ENCODE measurements at places on chromosomes 12 and 14.

DNA sequence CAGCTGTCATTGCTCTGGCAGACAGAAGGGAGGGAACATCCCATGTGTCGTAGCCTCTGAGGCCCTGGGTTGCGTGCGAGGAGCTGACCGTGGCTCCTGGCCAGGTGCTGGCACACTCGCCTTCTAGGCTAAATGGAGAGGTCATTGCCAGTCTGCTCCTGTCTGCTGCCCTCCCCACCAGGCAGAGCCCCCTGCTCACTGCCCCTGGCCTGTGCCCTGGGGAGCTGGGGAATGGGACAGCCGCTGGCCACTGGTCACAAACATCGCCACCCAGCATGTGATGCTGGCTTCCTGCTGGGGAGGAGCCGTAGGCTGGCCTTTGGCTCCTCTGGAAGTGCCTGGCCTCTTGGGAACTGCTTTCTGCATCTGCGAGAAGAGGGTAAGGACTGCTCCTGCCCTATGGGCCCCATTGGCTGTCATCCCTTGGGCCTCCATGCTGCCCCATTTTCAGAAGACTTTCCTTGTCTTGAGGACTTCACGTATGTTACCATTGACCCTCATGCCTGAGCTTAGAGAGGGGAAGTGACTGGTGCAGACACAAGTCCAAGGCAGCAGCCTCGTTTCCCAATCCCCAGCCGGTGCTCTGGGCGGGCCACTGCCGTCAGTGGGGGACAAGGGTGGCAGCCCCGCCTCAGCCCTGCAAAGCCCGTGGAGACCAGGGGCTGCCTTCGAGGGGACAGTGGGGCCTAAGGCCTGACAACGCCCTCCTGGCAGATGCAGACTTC is 2.0 kb upstream of the TNFAIP2 start:
- DNase-seq = no peak

DNA sequence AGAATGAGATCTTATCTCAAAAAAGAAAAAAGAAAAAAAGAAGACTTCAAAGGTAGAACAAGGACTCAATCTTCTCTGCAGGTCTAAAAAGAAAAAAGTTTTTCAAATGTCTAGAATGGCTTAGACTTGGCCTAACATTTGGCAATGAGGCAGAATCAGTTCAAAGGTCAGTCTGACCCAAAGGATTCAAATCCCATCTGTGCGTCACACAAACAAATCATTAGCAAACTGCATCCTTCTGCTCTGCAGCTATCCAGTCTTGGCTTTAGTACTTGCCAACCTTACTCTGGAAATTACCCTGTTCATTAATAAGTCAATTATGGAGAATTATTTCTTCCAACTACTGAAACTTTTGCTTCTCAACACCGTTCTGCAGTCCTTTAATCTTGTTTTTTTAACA is 3.1 kb downstream of the YAF2 start:
- no peak for DNase-seq

- DNase-seq = no peak
Measured at GRCh38 chr12:120719496-120720233, 6.0 kb upstream of the ACADS start.

DNA sequence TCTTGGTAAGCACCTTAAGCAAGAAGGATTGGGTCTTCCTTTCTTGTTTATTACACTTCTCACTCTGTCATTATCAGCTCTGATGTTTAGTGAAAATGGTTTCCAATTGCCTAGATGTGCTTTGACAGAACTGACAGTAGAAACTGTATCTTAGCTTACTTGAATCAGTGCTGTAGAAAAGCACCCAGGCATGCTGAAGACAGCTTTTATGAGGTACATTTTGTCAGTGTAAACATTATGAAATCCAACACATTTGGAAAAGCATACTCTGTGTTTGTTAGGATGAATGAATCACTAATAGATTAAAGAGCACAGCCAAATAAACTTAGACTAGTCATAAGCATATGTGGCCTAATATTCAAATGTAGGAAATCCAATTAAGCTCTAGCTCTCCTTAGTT is 290.2 kb upstream of the NPAS3 start:
- DNase-seq = no peak

DNA sequence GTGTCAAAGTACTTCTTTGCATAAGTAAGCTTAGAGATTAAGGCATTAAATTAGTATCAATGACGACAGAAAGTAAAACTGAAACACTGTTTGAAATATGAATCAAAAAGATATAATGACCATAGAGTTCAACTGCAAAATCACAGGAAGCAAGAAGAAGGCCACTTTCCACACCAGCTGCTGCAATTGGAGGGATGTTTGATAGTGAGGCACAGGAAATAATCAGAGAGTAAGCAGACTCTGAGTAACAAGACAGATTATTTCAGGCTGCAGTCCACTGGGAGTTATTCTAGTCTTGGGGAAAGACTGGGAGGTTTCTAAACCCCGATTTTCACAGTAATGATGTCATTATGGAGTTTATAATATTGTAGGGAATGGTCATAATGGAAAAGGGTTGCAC is 12.9 kb downstream of the MDGA2 start:
- DNase-seq = no peak

DNA sequence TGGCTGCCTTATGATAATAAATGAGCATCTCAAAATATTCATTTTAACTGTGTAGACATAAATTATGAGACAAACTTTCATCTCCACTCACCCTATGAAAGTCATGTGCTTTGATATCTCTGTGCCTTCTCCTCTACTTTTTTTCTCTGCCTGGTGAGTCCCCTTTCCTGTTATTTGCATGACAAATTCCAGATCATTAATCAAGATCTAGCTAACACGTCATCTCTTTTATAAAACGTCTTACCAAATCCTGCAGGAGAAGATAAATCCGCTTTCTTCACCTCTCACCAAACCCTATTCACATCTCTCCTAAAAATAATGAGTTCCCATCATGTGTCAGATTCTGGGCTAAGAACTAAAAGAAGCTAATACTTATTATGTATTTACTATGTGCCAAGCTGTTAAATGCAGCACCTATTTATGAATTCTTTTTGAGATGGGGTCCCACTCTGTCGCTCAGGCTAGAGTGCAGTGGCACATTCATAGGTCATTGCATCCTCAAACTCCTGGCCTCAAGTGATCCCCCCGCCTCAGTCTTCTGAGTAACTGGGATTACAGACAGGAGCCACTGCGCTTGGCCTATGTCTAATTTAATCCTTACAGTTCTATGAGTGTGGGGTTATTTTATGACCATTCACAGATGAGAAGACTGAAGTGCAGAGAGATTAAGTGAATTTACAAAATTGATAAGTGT is 26.7 kb downstream of the SPX start:
- DNase-seq = no peak

- DNase-seq = no peak
Measured at GRCh38 chr14:26088275-26088674, 509.6 kb downstream of the NOVA1 start.

- DNase-seq = no peak
Measured at GRCh38 chr14:89117012-89117411, 292.6 kb downstream of the TTC8 start.

- peak; percentile 74 for DNase-seq
Measured at GRCh38 chr14:21846227-21846885, 172.7 kb upstream of the OR4E1 start.

DNA sequence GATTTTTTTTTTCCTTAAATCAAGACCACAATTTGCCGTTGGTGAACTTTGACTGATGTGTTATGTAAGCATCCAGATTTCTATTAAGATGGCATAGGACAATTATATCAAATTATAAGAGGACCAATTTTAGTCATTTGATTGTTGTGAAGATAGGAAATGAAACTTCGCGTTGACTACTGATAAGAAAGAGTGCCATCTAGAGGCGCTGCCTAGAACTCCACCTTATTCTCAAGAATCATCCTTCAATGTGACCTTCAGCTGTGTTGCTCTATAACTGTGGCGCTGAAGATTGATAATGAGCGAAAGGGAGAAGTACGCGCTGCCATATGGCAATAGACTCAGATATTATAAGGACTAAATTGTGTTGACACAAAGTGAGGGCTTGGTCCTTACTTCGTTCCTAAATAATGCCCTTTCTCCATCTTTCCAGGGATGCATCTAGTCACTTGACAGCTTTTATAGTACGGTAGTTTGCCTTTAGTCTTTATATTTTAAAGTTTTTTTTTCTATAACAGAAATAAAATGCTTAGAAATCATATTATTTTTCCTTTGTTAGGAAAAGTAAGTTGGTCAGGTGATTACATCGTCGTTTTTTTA is 350.8 kb upstream of the STXBP6 start:
- no peak for DNase-seq

- DNase-seq = no peak
Measured at GRCh38 chr12:103737881-103738280, 103.2 kb downstream of the NT5DC3 start.

GRCh38 chr12:101111441-101111840 is 98.6 kb downstream of the SLC5A8 start:
- DNase-seq = no peak

DNA sequence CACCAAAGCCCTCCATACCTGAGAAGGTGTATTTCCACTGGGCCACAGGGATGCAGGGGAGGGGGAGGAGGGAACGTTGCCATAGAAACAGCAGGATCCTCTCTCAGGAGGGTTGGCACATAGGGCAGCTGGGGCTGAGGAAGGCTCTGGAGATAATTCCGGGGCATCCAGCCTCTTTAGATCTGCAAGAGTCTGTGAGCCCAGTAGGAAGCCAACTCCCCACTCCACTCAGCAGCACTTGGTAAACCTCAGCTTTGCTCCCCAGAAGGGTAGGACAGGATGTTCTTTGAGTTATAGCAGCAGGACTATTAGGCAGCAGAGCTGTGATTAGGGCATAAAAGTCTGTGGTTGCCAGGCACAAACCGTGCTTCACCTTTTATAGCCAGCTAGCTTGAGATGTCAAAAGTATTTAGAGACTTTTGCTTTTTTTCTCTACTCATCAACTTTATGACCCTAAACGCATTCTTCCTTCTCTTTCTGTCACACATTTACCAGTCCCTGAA is 7.8 kb upstream of the PLEKHG3 start:
- no peak for DNase-seq

DNA sequence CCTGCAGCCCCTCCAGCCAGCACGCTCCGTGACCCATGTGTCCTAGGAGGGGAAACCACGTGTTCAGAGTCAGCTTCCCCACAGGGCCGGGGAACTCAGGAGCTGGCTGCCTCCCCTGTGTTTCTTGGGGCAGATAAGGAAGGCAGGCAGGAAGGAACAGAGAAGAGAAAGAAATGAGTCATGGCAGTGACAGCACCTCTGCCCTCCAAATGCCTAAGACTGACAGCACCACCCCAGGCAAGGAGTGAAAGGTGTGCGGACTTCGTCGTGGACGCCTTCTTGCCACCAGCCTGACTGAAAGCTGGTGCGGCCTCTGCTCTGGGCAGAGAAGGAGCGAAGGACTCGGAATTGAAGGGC is 167.0 kb upstream of the FKBP4 start:
- no peak for DNase-seq

DNA sequence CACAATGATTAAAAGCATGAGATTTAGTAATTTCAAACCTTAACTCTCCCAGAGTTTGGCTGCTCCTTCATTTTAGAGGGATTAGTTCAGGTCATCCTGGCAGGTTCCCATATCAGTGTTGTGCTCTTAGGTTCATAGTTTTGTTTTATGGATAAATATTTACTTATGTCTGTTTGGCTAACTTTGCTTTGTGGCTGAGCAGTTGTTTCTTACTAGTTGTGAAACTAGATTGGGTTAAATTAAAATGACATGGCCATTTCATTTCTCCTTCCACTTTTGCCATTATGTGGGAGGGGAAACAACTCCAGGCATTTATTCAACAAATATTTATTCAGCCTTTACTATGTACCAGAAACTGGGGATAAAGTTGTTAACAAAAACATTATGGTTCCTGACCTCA is 158.8 kb downstream of the TMTC3 start:
- no peak for DNase-seq

DNA sequence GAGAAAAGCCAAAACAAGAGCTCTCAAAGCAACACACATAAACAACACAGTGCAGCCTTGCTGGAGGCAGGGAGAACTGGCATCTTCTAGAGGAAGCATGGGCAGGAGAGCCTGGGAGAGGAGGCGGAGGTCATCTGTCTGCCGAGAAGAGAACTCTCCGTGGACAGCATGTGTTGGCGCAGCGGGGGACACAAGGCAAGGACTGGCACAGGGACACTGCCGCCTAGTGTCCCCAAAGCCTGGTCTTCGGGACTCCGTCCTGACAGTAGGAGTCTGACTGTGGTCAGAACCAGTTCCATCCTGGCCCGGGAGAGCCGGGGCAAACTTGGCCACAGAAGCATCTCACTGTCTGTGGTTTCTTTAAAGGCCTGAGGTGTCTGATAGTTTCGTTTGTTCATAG is 47.3 kb downstream of the KCNA1 start:
- DNase-seq = no peak

- no peak for DNase-seq
Measured at GRCh38 chr12:130719263-130719859, 3.3 kb upstream of the RIMBP2 start.

DNA sequence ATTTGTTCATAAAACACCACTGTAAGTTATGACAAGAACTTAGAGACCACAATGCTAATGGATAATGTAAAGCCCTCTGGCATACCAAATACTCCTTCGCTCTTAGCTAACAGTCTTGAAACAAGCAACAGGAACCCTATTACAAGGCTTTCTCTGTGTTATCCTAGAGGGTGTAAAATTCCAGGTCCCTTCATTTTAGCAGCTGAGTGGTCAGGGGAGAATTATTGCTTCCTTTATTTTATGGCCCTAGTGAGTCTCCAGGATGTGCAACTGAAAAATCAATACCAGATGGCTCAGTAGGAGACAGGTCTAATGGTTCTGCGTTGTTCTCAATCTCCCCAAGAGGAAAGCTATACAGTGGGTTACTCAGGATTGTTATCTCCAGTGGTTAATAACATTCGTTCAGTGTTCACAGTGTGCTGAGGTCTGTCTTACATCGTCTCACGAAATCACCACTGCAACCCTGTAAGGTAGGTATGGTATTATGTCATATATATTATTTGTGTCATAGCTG is 172.7 kb upstream of the CNOT2 start:
- no peak for DNase-seq

GRCh38 chr14:103007555-103007954 is 49.8 kb downstream of the CDC42BPB start:
- no peak for DNase-seq

DNA sequence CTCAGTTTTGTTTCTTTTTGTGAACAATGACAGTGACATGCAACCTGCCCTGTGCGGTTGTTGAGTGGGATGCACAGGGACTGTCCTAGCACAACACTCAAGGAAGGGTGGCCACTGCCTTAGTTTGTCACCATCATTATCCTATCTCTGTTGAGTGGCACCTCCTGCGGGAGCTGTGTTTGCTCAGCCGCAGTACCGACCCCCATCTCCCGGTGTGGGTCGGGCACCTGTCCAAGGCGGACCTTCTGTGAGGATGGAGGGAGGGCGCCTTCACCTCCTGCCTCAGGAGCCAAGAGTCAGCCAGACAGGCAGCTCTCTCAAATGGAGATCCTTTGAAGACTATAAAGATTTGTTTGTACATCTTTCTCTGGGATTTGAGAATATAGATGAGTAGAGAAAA is 142.1 kb downstream of the TSPAN9 start:
- DNase-seq = no peak

Measured in stimulated activated CD4-positive, alpha-beta T cell treated with anti-CD3 and anti-CD28 coated beads, Interleukin-12 subunit alpha, Interleukin-12 subunit beta, amount 100 ng/mL, for 48 hours (primary cell).